ENCODE measurements at places on chromosomes 4 and X.

GRCh38 chr4:173516621-173517524 is 13.2 kb downstream of the HAND2 start:
- DNase-seq, result no peak

- no peak for DNase-seq
Observed at GRCh38 chrX:22800360-22800759, 199.4 kb upstream of the DDX53 start.

DNA sequence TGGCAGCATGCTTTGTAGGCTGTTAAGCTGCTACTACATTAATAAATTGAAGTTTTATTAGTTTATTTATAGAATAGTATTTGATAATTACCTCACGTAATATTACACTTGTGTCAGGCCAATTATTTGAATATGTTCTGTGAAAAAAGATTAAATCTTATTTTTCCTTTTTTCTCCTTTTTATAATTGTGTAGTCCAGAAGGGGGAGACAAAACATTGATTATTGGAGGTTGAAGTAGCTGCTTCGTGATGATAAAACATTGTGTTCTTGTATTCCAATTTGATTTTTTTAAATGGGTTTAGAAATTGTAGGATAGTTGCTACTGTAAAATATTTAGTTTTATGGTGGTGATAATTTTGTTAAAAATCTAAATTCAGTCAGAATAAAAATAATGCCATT is 85.7 kb downstream of the DIAPH2 start:
- no peak for DNase-seq

DNA sequence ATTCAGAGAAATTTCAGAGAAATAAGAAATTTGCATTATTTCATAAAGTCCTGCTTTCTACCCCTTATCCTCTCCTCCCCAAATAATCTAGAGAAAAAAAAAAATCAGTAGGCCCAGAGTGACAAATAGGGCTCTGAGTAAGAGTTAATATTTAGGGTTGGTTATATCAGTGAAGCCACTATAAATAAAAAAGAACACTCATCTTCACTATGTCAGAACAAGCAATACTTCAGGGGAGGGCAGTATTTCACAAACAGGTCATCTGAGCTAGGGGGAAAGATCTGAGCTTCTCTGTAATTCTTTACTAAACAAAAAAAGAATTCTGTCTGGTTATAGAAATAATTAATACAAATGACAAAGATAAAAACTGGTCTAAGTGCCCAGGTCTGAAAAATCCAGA is 39.4 kb downstream of the PDE5A start:
- no peak for DNase-seq

GRCh38 chr4:148089624-148090023 is 352.6 kb downstream of the NR3C2 start:
- no peak for DNase-seq

DNA sequence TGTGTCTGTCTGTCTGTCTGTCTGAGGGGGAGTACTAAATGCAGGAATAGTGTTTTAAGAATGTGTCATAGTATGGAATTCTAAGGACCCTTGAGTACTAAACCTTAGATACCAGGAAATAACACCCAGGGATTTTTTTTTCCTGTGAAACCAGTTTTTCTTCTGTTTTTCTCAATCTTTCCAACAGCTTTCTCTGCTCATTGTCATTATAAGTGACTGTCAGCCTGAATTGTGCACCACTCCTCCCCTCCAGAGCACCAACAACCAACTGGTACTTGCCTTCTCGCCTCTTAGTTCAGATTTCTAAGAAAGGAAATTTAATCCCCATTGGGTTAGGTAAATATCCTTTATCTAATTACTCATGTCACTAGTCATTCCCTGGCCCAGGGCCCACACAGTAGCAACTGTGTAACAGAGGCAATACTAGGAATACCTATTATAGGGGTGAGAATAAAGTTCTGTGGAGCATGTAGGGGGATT is 320.6 kb downstream of the ADGRL3 start:
- DNase-seq, result no peak

DNA sequence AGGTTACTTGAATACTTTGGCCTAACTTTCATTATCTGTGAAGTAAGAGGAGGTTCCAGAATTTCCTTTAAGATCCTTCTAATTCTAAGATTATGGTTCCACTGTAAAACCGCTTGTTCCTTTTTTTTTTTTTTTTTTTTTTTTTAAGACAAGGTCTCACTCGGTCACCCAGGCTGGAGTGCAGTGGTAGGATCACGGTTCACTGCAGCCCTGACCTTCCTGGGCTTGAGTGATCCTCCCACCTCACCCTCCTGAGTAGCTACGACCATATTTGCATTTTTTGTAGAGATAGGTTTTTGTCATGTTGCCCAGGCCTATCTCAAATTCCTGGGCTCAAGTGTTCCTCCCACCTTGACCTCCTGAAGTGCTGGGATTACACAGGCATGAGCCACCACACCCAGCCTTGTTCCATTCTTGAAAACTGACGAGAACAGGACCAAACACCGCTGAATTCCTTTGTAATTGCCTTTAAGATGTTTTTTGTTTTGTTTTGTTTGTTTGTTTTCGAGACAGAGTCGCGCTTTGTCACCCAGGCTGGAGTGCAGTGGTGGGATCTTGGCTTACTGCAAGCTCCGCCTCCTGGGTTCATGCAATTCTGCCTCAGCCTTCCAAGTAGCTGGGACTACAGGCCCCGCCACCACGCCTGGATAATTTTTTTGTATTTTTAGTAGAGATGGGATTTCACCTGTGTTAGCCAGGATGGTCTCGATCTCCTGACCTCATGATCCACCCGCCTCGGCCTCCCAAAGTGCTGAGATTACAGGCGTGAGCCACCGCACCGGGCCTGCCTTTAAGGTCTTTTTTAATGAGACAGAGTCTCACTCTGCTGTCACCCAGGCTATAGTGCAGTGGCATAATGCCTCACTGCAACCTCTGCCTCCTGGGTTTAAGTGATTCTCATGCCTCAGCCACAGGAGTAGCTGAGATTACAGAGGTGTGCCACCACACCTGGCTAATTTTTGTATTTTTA is 6.8 kb downstream of the PDS5A start:
- no peak for DNase-seq

DNA sequence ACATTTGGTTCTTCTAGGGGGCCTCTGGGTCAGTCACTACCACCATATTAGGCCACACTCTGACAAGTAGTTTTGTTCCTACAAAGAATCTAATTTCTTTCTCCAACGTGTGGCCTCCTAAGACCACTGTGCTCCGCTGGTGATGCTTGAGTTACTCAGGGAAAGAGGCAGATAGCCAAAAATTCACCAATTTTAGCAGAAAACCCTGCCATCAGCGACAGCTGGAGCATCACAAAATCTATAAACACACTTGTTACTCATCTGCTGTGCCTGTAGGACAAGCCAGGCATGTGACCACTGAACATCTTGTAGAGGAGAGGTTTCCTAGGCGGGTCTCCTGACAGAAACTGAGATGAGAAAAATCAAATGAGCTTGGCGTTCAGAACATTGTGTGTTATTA is 105.4 kb downstream of the SYNPO2 start:
- DNase-seq, result no peak

GRCh38 chr4:145626623-145626982 is 7.4 kb downstream of the MMAA start:
- no peak for DNase-seq

- no peak for DNase-seq
Observed at GRCh38 chrX:10377427-10377826, 220.7 kb downstream of the CLCN4 start.

DNA sequence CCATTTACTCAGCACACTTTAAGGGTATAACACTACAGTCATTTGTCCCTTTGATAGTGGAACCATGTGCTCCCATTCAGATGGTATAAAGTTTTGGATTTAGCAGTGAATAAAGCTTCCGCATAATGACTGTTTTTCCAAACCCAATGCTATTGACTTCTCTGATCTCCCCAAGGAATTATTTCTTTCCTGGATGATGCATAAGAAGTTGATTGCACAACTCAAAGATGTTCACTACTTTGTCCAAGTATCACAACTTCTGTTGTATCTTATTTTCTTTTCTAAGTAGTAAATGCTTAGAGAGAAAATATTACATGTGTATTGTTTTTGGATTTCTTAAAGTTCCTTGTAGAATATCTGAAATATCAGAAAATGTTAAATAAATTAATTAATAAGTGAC is 300.2 kb downstream of the GPM6A start:
- DNase-seq, result no peak

GRCh38 chr4:7990807-7991459 is 51.3 kb upstream of the AFAP1 start:
- DNase-seq, result no peak

DNA sequence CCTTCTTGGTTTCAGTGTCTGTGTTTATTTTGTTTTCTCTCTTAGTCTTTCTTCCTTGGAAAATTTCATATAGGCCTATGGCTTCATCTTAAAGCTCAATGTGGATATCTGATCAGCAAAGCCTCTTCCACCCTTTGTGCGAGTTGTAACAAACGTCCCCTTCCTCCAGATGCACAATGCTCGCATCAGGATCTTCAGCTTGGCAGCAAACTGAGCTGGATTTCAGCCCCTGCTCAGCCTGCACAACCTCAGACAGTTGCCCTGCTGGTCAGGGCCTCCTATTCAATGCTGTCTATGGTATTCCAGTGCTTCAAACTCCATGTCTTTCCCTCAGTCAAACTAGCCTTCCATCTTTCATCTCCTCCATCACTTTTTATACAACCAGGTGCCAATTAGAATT is 309.4 kb downstream of the ARHGAP24 start:
- DNase-seq, result no peak

GRCh38 chr4:159706704-159707103 is 603.8 kb downstream of the RAPGEF2 start:
- DNase-seq, result no peak

DNA sequence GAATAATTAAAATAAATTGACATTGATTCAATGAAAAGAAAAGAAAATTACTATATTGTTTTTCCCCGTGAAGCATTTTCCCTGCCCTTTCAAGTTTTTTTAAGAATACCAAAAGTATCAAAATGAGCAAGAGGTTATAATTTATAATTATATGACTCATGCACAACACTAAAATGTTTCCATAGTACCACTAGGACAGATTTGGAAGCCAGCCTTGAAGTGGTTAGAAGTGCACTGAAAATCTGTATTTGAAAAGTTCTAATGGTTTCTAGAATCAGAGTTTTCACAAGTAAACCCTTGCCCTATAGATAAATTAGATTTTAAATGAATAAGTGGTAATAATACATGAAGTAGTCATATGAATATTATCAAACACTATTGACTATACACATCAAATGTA is 140.9 kb downstream of the HNRNPD start:
- DNase-seq, result no peak

DNA sequence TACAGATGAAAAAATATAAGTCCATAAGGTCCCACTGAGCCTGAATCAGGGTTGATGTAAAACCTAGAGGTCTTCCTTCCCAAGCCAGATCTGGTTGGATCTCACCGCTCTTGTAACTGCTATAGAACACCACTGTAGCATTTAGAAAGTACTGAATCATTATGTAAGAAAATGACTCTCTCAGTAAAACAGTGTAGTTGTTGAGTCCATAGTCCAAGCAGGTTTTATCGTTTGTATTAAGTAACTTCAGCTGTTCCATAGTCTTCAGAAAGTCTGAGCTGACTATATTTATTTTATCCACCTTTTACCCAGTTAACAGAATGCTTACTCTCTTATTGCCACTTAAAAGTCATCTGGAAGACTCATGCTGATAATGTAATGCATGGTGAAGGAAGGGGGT is 82.2 kb downstream of the POLA1 start:
- no peak for DNase-seq

- DNase-seq, result no peak
Observed at GRCh38 chrX:64379924-64380323, 15.3 kb downstream of the MTMR8 start.

DNA sequence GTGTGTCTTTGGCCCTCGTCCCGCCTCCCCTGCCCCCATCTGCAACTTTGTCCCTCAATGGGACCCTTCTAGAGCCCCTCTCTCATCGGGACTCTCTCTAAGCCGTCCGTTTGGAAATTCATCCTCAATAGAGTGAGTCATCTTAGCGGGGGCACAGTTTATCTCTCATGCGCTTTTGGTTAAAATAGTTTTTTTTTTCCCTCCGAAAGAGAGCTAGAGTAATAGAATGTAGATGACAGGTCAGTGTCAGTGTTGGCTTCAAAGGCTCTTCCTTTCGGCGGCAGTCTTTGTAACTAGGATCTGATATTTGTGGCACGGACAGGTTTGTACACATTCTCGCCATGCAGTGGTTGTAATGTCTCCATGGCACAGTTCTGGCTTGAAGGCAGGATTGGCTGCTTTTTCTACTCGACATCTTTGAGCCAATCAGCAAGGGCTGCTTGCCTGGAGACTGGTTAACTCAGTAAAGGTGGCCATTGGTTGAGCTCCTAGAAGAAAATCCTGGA is 989 bp downstream of the N4BP2 start:
- DNase-seq, result peak; percentile 91

- DNase-seq, result no peak
Observed at GRCh38 chrX:45766981-45767501, 566.4 kb upstream of the DIPK2B start.

GRCh38 chr4:54575919-54576318 is 81.8 kb upstream of the KIT start:
- no peak for DNase-seq

- DNase-seq, result no peak
Observed at GRCh38 chr4:126727461-126727860, 905.3 kb upstream of the INTU start.

DNA sequence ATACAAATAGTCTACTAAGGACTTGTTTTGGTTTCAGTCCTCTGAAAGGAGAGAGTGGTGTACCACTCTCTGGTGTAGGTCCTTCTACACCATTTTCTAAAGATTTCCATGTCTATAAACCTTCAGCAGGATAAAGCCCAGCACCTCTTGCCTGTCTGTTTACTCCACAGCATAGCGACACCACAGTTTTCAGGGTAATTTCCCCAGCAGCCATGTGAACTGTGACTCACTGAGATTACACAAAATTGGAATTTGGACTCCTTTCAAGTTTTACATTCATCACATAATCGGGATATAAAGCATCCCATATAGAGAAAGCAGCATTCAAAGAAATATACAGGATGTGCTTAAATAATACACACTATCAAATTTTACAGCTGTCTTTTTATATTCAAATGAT is 229.6 kb downstream of the PRDM5 start:
- DNase-seq, result no peak

- no peak for DNase-seq
Observed at GRCh38 chr4:128709268-128709667, 100.2 kb upstream of the JADE1 start.

GRCh38 chr4:63080934-63081333 is 1328.3 kb downstream of the TECRL start:
- DNase-seq, result no peak

- no peak for DNase-seq
Observed at GRCh38 chrX:6291444-6291843, 62.8 kb upstream of the NLGN4X start.

DNA sequence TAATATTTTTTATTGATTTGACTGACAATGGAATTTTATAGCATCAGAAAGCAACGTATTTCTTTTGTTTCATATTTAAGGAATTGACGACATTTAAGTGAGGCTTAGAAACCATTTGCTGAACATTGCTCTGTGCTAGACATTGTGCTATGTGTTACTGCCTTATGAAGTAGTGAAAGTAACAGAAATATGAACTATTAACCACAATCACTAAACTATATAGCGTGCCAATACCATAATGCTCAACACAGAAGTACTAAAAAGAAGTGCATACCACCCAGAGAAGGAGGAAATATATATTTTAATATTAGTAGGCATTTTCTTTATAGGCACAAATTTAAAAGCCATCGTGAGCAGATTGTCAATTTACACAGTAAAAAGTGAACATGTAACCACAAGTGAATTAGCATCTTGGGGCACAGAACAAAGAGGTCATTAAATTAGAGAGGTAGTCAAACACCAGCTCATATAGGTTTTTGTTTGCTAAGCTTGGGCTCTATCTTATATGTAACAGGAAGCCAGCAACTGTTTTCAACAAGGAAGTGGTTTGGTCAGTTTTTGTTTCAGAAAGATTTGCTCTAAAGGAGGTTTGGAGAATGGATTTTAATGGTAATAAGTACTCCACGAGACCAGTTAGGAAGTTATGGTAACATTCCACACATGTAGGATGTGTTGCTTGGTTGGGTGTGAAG is 270.7 kb downstream of the GRXCR1 start:
- no peak for DNase-seq

Data from NCI-H1092 (cell line).